Stimulated activated naive CD4-positive, alpha-beta T cell treated with Interleukin-2 at 50 U/mL for 16 hours (primary cell): ENCODE measurements at places on chromosomes 1 and 21.
A peak's percentile ranks its signal among the peaks of the same experiment; 100 is the strongest.

DNA sequence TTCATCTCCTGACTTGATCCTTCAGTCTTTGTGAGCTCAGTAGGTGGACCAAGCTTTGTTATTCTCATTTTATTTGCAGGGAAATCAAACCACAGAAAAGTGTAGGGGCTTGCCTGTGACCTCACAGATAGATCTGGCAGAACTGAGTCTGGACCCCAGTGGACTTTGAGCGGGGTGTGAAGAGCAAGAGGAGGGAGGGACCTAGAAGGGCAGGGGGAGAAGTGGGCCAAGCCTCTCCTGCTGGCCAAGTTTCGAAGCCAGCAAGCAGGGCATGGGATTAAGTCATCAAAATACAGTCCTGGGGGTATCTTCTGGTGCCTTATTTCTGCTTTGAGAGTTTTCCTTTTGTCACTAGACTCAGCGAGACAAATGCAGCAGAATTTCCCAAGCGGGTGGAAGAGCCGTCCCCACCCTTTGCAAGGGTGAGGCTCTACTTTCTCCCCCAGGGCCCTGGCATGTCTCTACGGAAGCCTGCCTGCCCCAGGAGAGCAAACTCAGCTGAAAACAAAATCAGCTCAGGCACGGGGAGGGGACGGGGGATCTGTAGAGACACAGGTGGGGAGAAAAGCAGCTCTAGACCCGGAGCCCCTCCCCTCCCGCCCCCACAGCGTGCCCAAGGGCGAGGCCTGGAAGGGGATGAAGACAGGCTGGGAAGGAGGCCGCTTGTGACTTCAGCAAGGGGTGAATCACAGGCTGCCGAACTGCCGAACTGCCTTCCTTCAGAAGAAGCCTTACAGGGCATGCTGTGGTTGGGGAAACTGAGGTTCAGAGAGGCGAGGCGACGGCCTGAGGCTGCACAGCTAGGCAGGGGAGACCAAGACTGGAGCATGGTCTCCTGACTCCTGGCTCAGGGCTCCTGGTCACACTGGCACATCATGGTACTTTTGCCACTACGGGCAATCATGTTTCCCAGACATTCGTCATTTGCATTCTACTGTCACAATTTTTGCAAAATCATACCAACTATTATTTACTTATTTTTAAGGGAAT is 19.2 kb downstream of the PKP1 start:
- DNase-seq = no peak

GRCh38 chr21:26110715-26111114 is 59.9 kb downstream of the APP start:
- DNase-seq = no peak

- no peak for DNase-seq
These were observed 11.7 kb downstream of the GADD45A start for GRCh38 chr1:67696708-67697107.

- no peak for DNase-seq
These were observed 162.2 kb upstream of the FAM78B start for GRCh38 chr1:166328956-166329355.

DNA sequence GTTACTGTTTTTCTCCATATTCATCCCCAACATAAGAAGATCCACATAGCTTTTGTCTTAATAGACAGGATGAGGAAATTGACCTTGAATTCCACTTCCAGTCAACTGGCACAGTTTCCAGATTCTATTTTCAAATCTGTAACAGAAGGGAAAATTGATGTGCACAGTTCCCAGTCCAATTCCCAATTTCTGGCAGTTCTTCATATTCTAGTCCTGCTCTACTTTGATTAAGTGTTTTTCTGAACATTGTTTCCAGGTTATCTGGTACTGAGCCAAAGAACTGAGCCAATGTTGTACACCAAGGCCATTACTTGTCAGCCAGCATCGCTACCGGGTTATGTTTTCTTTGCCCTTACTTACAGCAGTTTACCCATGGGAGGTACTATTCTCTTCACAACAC is 1755.4 kb downstream of the PLA2G4A start:
- no peak for DNase-seq

DNA sequence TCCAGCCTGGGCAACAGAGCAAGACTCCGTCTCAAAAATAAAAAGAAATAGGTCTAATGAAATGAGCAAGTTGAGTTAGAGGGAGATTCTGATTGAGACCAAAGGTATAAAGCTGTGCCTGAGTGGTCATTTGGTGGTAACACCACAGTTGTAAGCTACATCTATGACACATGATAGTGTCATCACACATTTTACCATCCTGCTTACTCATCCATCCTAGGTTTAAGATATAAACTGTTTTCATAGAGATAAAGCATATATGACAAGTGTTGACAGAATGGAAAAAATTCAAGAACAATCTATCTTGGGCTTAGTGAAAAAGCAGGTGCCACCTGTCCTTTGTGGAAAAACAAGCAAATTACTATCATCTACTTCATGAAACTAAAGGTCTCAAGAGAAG is 7.1 kb upstream of the CFAP141 start:
- no peak for DNase-seq

- DNase-seq = no peak
These were observed 723.5 kb upstream of the ADAMTS5 start for GRCh38 chr21:27690426-27690825.

DNA sequence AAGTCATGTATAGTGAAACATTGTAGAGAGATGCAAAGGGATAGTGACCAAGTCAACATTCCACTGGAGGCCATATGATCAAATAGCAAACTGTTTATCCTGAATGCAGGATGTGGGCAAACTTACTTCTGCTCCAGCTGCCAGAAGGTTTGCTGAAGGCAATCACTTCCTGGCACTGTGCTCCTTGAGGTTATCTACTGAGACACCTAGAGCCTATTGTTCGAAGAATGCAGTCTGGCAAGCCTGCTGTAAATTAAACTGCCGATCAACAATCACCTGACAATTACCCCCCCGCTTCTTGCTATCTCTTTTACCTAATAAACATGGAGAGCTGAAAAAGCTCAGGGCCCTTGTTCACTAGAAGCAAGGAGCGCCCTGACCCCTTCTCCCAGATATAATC is 139.4 kb upstream of the B3GALT2 start:
- DNase-seq = no peak

GRCh38 chr1:223199094-223199647 is 56.1 kb upstream of the TLR5 start:
- no peak for DNase-seq

GRCh38 chr1:151639466-151639865 is 27.6 kb downstream of the SNX27 start:
- no peak for DNase-seq

DNA sequence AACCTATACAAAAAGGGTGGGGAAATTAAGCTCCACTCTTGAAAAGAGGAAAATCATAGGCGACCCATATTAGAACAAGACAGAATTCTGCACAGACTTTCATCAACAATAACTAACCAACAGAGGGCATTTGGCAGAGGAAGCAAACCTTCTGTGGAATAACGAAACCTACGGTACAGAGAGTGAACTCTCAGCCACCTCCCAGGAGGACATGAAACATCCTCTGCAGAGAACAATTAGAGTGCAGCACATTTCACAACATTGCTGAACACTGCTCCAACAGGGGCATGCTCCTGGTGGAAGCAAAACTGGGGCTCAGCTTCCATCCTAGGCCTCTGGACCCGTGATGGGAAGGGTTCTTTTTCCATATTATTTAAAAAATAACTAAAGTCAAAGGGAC is 110.9 kb downstream of the KCNJ15 start:
- DNase-seq = no peak

GRCh38 chr1:184193451-184193850 is 141.9 kb downstream of the TSEN15 start:
- no peak for DNase-seq

GRCh38 chr1:70355920-70356319 is 1.4 kb upstream of the ANKRD13C start:
- no peak for DNase-seq

DNA sequence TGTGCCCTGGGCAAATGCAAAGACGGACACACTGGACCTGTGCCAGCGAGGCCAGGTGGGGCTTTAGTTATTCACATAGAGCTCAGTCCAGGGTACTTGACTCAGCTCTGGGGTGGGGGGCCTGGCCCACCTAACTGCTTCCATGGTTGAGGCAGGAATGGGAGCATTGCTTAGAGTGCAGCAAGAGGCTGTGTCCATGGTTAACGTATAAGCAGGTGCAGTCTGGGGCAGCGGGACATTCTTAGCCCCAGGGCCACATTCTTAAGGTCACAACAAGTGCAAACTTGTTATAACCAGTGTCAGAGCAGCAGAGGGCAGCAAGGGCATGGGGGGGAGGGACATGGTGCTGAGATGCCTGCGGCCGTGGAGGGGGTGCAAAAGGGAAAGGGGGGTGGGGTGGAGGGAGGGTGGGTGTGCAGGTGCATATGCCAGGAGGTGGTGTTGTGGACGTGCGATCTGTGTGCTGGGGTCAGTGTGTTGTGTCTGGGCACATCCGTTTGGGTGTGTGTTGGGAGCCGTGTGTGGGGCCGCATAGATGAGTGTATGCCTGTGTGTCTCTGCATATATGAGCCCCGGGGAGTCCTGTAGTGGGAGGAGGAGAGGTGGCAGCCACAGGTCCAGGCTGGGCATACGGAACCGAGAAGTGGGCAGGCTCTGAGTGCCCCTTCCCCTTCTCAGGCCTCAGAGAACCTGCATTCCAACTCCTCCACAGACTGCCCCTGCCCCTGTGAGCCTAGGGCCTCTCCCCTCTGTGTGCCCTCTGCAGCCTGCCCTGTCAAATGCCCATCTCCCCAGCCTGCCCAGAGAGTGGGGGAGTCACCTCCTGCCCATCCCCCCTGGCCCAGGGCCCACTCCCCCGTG is 8.4 kb downstream of the KCNJ10 start:
- DNase-seq = no peak

GRCh38 chr1:9289090-9289534 is 3.6 kb upstream of the SPSB1 start:
- DNase-seq = peak; percentile 73

- DNase-seq = no peak
These were observed 15.5 kb upstream of the MAP3K7CL start for GRCh38 chr21:29114765-29115500.

- no peak for DNase-seq
These were observed 496 bp downstream of the PRR9 start for GRCh38 chr1:153217744-153218416.

- DNase-seq = no peak
These were observed 84.5 kb downstream of the PSMG1 start for GRCh38 chr21:39098696-39099200.

- no peak for DNase-seq
These were observed 22.0 kb downstream of the SLC44A5 start for GRCh38 chr1:75588779-75589475.

DNA sequence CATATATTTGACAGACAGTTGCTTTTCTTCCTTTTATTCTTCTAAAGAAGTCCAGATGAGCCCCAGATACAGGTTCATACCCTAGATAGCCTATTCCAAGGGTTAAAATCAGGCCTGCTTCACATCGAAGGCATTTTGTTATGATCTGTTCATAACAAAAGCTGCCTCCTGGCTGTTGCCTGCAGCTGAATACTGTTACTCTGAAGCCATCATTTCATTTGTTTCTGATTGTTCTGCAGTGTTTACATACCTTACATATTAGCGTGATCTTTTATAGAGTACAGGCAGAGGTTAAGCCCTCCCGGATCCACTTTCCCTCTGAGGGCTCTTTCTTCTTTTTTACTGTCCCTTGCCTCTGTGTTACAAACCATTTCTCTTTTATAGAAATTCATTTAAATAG is 219.0 kb upstream of the HOOK1 start:
- DNase-seq = no peak

DNA sequence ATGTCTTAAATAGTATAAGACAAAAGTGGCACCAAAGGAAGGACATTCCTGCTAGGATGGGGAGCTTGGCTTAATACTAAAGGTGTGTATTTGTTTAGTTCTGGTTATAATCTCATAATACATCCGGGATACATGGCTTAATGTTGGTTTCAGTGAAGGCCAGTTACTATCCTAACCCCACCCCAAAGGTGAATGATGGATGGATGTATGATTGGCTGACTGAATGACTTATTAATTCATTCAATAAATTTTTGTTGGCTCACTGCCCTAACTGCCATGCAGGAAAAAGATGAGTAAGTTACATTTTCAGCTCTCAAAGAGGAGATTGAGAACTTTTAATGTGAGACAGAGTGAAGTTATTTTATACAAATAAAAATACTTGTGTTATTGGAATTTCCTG is 52.2 kb downstream of the PHACTR4 start:
- DNase-seq = no peak

DNA sequence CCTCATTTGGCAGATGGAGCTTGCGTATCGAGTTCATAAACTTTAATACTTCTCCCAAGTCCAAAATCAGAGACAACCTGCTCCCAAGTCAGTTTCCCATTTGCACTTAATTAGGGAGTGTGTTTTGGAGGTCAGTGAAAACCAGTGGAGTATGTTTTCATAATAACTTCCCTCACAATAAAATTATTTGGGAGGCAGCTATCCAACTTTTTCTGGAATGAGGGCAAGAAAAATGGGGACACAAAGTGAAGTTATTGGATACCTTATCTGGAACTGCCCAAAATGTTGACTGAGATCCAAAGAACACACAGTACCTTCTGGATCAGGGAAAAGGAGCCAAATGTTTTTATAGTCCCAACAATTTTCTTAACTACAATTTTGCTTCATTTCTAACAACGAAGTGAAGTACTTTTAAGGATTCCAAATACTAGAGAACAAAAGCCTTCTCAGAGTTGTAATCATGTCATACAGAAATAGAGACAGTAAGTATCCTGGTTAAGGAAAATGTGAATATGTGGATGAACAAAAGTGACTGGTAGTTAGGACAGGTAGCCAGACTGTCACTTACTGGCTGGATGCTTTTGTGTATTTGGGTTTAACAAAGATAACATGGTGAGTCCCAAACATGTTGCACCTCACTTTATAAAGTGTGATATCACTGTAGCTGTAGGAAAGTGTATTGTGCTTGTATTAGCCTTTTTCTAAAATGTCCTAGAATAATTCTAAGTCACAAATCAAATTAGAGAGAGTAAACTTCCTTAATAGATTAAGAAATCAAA is 325.0 kb downstream of the HLX start:
- DNase-seq = no peak

DNA sequence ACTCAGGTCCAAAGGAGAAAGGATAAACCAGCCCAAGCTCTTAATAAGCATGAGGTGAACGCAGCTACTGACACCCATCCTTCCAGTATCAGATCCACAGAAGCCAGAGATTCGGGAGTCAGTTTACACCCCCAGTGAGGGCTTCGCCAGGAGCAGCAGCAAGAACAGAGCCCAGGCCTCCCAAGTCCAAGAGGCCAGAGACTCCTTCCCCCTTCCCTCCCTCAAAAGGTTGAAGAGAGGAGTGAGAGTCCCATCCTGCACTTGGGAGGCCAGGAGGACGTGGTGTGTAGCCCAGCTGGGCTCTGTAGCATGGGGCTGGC is 72.8 kb downstream of the MRPL37 start:
- no peak for DNase-seq

- DNase-seq = no peak
These were observed 14.0 kb downstream of the KDF1 start for GRCh38 chr1:26946270-26946669.

- no peak for DNase-seq
These were observed 98.5 kb downstream of the RERE start for GRCh38 chr1:8718850-8719361.

GRCh38 chr1:39754906-39755504 is 16.1 kb downstream of the OXCT2 start:
- DNase-seq = no peak

- no peak for DNase-seq
These were observed 1.2 kb downstream of the ACBD3 start for GRCh38 chr1:226185141-226186036.

- no peak for DNase-seq
These were observed 65.2 kb downstream of the TRIM11 start for GRCh38 chr1:228341450-228341813.

- no peak for DNase-seq
These were observed 317.2 kb downstream of the LTN1 start for GRCh38 chr21:28675331-28676041.
